ACHN (cell line): ENCODE measurements at places on chromosomes 5 and 9.

DNA sequence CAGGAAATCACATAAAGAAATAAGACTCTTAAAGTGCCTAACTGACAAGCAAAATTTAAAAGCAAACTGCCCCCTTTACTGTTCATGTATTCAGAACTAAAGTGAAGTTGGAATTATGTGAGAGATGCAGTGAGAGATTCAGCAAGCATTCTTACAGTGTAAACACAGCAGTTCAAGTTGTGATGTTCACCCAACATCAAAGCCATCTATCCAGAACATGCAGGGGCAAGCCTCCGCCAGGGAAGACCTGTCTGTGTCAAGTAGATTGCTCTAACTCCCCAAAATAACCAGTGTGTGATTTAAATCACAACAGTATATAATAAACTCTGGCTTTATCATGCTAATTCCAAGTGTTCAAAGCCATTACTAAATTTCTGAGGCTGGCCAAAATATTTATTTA lies 233.3 kb downstream of the BNC2 start:
- no peak for DNase-seq

GRCh38 chr5:39453606-39454005 lies 28.8 kb upstream of the DAB2 start:
- no peak for DNase-seq

DNA sequence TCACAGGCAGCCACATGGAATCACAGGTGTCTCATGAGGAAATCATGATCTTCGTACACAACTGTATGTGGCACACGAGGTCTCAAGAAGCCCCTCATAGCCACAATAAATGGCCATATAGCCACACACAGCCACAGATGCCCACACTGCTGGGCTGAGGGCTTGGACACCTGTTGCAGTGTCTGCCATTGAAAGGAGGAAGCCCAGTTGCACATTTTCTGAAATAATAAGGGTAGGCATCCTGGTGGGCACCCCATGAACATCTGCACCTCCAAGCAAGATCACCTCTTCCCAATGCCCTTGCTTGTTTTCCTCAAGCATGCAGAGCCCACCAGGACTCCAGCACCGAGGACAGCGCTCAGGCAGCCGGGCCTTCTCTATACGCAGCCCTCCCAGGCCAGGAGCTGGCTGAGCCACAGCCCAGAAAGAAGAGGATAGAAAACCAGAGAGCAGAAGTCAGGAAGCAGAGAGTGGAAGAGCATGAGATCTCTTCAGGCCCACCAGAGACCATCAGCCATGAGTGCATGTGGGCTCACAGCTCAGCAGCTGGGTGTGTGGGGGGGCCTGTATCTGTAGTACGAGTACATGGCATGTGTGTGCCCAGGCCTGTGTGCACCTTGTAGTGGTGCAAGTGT lies 1.0 kb upstream of the ACSL6 start:
- DNase-seq = peak; percentile 41

DNA sequence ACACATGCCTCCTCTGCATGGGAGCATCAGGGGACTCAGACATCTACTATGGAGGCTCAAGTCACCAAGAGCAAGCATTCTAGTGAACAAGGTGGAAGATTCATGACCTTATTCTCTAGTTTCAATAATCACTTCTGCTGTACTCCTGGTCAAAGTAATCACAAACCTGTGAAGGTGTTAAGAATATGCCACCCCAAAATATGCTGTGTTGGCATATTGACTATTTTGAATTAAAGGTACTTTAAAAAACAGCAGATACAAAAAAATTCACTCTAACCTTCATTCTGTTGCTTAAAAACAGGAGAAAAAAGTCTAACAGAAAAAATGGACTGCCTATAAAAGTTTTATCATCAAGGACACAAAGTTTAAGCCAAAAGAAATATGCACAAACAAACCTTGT lies 607.8 kb upstream of the TYRP1 start:
- no peak for DNase-seq

DNA sequence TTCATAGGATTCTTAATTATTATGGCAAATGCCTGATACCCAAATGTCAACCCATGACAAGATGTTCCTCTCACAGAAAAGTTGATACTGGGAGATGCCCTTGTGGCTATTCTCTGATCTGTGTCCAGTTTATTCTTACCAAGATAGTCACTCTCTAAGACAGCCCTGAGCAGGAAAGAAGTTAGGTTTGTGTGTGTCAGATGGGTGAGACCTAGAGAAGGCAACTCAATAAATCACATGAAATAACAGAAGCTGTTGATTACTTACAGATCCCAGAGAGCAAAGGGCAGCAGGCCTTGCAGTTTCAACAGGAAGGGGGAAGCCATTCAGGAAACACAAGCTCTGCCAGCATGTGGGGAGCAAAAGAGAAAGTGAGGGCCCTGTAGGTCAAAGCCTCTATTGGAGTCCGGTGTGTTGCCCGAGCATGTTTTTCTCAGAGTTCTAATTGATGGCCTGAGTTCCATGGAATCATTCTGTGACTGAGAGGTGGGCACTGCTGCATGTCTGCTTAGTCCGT lies 1193.7 kb upstream of the CDH18 start:
- DNase-seq = no peak

- DNase-seq = no peak
These were observed 1.6 kb downstream of the HTR1A start for GRCh38 chr5:63960646-63961045.

DNA sequence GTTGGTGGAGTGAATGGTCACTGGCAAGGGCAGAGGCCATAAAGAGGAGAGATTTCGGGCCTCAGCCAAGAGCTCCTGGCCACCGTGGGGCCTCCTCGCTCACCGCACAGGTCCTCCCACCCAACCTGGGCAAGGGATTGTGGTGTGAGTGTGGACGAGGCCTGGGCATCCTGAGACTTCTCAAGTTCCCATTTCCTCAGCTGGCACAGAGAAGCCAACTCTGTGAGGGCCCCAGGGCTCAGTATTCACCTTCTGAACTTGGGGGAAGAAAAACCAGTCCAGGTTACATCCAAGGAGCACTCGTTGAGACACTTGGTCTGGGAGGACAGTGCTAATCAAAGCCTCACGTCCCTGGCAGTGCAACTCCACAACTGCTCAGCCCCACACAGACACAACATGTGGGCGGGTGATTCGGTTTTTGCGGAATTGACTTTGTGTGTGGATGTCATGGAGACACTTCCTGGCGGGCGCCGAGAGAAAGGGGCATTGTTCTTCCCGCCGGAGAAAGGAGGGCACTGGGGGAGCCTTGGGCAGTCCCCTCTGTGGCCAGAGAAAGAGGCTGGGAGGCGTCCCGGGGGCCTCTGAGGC lies 28.5 kb upstream of the NKD2 start:
- DNase-seq = no peak

GRCh38 chr5:171660434-171660833 lies 125.2 kb upstream of the SMIM23 start:
- no peak for DNase-seq

- no peak for DNase-seq
These were observed 135.7 kb upstream of the PITX1 start for GRCh38 chr5:135169753-135170152.

- DNase-seq = peak; percentile 44
These were observed 7.0 kb downstream of the IGFBPL1 start for GRCh38 chr9:38417003-38417945.

GRCh38 chr9:18935541-18935940 lies 97.5 kb downstream of the SAXO1 start:
- no peak for DNase-seq
